ENCODE measurements at places on chromosomes 2 and 18. TPM values are rescaled to one million over a fixed set of nuclear protein-coding genes. Genes with fewer than 3 reads are reported as not detected.

Gene BMP10
- 0.25 TPM for total RNA-seq

DNA sequence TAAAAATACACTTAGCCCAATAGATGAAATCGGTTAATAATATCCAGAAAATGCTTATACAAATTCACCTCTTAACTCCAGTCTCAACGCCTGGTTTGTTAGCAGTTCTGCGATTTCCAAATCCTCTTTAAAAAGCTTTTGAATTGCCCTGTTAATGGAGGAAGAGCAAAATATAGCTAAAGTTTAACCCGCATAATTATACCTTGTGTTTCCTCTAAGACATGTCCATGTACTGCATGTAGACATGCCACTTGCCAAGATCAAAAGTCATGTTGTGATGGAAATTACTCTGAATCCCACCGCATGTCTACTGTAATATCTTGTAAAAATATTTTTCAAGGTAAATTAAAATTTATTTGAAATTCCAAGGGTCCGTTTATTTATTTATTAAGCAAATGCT, 291.2 kb upstream of the LRP1B start:
- DNase-seq = no peak

GRCh38 chr2:19847486-19847885, 54.3 kb downstream of the TTC32 start:
- no peak for DNase-seq

Gene KCNF1
- 0.17 TPM for total RNA-seq

GRCh38 chr18:75267643-75268363, 57.2 kb downstream of the TSHZ1 start:
- no peak for DNase-seq

Gene NR4A2
- total RNA-seq = 1.4 TPM

Gene SKOR2
- not detected for total RNA-seq

GRCh38 chr18:54261894-54262293, 7.4 kb upstream of the POLI start:
- no peak for DNase-seq

DNA sequence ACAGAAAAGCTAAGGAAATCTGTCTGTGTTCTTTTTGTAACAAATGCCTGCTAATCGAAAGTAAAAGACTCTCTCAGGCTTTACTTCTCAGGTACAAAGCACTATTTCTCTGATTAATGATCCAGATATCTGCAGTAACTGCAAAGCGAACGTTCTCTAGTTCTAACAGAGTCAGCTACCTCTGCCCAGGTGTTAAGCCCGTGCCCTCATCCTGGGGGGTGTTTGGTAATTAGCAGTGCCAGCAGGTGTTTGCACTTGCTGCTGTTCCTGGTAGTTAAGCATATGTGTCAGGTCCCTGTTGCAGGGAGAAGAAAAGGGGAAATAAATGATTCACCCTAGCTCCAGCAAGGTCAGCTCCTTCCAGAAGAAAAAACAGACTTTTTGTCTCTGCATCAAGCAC, 58.8 kb upstream of the CRIM1 start:
- DNase-seq = no peak

All from left ventricle myocardium superior (tissue), 1 donor.